NCI-H524 treated with DMSO at 0.1 percent for 48 hours (cell line): ENCODE measurements at places on chromosomes 6 and 20.

GRCh38 chr6:160398674-160399271 lies 50.6 kb downstream of the SLC22A3 start:
- DNase-seq, result no peak

- DNase-seq, result no peak
These were observed 234.7 kb downstream of the TAF4 start for GRCh38 chr20:61830991-61831390.

DNA sequence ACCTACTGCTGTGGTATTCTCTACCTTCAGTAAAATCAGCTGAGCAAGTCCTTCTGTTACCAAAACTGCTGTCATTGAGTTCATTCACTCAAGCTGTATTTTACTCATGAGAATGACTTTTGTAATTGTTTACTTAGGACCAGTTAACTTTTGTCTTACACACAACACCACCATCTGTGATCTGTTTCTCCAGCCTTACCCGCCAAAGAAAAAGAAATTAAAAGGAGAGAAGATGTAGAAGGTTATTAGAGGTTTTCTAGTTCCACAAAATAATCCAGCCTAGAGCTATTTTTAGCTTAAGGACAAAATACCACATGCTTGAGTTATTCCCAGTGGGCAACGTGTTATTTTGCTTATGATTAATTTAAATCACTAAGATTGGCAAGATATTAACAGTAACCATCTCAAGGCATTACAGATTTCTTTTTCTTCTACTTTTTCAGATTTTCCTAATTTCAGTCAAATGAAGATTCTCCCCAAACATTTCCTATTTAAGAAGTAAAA lies 38.2 kb downstream of the FAM8A1 start:
- DNase-seq, result no peak

GRCh38 chr6:109372130-109372529 lies 10.1 kb downstream of the CD164 start:
- DNase-seq, result no peak
